ENCODE measurements at places on chromosomes 16 and 17.

GRCh38 chr17:50426814-50427787 is 1.1 kb downstream of the ACSF2 start:
- DNase-seq = peak; percentile 14

DNA sequence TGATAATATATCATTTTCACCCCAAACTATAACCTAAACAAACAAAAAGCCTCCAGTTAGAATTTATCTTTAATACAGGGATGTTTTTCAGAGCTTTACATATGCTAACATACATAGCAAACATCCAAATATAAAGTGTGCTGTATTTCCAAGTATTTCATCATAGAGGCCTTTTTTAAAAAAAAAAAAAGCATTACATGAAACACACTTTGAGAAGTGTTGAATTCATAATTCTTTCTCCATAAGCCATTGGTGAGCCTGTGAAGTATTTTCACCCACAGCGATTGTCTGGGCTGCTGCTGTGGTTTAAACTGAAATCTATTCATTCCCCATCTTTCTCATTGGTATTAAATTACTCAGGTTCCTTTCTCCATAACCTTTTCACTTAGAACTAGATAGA is 503.4 kb upstream of the CDH8 start:
- no peak for DNase-seq

- no peak for DNase-seq
Measured at GRCh38 chr16:67843343-67843765, 1.2 kb downstream of the THAP11 start.

DNA sequence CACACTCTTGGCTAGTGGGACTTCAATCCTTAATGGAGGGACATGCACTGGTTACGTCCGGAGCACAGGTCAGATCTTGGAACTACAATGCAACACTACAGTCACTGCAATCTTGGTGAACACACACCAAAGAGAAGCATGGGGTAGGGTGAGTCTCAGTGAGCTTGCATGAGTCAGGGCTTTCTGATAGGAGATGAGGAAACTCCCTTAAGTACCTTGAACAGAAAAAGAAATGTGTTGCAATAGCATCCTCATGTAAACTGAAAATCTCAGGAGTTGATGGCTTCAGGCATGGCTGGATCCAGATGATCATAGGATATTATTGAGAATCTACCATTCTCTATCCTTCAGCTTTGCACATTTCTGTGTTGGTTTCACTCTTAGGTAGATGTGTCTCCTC is 54.1 kb downstream of the CES1 start:
- peak; percentile 30 for DNase-seq

GRCh38 chr16:58859958-58860669 is 126.0 kb upstream of the GOT2 start:
- DNase-seq = no peak

GRCh38 chr17:17661134-17661533 is 20.1 kb upstream of the RAI1 start:
- no peak for DNase-seq

DNA sequence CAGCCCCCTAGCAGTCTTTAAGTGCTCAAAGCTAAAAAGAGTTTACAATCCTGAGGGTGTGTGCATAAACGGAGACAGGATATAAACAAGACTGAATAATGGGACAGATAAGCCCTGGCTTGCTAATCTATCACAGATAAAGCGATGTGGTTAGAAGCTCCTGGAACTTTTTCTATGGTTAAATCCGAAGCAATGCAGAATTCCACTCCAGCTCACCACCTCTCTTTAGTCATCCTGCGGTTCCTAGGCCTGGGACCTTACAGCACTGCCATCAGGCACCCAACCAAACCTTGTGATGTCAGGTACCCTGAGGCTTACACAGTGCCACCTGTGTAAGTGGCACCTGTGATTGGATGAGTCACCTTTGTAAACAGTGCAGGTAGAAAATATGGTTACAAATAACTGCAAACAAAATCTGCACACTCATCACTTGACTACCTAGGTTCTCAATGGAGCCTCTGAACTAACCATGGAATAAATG is 31.5 kb upstream of the B4GALNT2 start:
- no peak for DNase-seq

Data from fibroblast of mammary gland (primary cell).